ENCODE measurements at places on chromosomes 4 and X.

- no peak for DNase-seq
Observed at GRCh38 chr4:2334826-2335728, 73.2 kb upstream of the MXD4 start.

DNA sequence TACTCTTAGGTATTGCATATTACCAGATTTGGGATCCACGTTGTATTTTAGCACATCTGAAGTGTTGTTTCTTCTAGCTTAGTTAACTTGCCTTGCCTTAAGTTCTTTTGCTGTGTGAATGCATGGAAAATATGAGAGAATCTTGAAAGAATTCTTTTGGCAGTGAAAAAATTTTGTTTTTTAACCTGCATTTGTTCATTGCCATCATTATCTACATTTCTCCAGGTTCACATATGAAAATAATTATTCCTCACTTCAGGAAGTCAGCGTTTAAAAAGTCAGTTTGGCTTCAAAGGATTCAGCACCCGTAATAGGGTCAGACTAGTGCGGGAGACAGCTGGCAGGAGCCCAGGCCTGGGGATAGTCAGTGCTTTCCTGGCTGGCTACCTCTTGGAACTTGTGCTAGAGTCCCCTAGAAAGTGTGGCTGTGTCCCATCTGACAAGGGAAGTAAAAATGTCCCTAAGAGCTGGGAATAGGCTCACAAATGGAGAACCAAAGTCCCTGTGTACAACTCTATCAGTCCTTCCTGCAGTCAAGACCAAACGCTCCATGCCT is 251.9 kb upstream of the KLF3 start:
- no peak for DNase-seq

- DNase-seq = no peak
Observed at GRCh38 chr4:151004222-151004621, 10.9 kb downstream of the LRBA start.

GRCh38 chr4:112840061-112840460 is 203.1 kb downstream of the LARP7 start:
- no peak for DNase-seq

DNA sequence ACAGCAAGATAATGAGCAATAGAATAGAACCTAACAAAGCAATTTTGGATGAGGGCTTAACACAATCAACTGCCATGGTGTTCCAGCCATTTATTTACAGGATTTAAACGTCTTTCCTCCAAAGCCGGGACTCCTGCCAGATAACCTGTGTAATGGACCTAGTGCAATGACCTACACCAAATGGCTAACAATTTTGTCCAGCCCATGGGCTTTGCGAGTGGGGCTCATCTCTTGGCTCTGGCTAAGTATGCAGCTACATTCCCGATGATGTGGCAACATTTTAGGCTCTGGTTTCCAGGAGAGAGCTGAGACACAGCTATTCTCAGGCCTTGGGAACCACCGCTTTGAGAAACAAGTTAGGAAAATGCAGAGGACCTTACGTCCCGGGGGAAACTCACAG is 822.3 kb upstream of the FTHL17 start:
- DNase-seq = no peak

GRCh38 chr4:184833046-184833838 is 7.5 kb upstream of the ACSL1 start:
- no peak for DNase-seq

DNA sequence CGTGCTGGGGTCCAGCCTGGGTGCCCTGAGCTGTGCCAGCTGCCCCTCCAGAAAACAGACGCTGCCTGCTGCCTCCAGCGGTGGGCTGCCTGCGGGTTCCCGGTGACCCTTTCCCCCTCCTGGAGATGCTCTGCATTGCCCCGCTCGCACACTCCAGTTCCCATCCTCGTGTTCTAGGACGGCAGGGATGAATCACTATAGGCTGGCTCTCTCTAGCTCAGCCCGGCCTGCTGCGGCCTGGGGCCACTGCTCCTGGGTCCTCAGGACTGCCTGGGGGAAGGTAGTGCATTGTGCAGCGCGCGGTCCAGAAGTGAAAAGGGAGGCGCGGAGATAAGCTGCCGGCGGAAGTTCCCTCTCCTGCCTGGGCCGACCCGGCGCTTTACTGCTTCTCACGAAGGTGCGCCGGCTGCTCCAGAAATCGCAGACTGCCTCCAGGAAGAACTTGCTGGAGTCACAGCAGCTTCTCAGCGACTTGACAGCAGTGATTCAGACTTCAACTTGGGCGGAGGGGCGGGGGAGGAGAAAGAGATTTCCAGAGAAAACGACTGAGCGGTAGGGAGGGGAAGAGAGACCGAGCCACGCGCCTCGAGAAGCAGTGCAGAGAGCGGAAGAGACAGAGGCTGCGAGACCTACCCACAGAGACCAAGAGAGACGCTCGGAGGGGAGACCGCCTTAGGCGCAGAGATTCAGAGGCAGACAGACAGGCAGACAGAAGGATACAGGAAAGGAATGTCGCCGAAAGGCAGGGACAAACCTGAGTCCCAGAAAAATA is 6.7 kb upstream of the MSX1 start:
- DNase-seq = peak; percentile 44

GRCh38 chrX:130770615-130771014 is 132.4 kb downstream of the ENOX2 start:
- peak; percentile 59 for DNase-seq

- no peak for DNase-seq
Observed at GRCh38 chr4:6395466-6396228, 76.8 kb downstream of the PPP2R2C start.

DNA sequence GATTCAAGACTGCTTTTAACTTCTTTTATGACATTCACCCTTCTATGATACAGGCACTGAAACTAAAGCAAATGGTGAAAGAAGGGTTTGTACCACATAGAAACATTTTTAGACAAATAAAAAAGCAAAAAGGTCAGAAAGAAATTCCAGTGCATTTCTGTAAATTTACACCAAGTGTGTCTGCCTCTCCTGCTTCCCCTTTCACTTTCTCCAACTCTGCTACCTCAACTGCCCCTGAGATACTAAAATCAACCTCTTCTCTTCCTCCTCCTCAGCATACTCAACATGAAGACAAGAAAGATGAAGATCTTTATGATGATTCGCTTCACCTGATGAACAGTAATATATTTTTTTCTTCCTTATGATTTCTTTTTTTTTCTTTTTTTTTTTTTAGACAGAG is 187.9 kb downstream of the LRBA start:
- DNase-seq = no peak

DNA sequence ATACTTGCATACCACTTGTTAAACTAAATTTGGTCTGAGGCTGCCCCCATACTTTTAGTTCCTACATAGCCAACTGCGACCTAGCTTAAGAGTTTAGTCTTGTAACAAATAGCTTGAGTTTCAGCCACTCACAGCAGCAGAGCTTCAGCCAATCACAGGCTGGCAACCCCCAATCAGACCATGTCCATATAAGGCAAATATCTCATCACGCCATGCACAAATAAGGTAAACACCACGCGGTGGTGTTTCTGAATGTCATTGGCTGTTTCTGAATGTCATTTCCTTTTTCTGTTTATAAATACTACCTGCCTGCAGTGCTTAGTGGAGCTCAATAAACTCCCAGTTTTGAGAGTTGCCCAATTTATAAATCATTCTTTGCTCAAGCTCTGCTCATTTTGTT is 143.1 kb upstream of the MAD2L1 start:
- no peak for DNase-seq

GRCh38 chr4:149980121-149980682 is 98.0 kb upstream of the DCLK2 start:
- no peak for DNase-seq

DNA sequence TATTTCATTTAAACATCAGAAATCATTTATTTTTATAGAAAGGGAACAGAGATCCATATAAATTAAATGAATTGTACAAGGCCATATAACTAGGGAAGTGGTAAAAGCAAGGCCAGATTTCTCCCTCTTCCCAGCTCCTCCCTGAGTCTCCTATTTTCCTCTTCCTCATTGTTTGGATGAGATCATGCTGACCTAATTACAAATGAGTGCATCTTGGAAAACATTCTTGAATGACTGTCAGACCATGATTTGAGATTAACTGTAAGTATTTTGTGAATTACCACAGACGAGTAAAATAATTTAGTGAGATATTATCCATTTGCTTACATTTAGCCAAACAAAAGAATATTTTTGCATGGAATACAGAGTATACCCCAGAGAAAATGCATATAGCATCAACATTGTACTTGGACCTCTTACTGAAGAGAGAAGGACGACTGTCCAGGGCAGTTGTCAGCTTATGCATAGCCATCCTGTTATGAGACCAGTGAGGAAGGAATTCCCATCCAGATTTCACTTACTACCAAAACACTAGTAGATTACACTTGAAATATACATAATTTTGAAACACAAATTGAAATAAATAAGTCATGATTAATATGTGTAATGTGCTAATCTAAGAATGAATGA is 47.3 kb downstream of the SLAIN2 start:
- DNase-seq = peak; percentile 14

DNA sequence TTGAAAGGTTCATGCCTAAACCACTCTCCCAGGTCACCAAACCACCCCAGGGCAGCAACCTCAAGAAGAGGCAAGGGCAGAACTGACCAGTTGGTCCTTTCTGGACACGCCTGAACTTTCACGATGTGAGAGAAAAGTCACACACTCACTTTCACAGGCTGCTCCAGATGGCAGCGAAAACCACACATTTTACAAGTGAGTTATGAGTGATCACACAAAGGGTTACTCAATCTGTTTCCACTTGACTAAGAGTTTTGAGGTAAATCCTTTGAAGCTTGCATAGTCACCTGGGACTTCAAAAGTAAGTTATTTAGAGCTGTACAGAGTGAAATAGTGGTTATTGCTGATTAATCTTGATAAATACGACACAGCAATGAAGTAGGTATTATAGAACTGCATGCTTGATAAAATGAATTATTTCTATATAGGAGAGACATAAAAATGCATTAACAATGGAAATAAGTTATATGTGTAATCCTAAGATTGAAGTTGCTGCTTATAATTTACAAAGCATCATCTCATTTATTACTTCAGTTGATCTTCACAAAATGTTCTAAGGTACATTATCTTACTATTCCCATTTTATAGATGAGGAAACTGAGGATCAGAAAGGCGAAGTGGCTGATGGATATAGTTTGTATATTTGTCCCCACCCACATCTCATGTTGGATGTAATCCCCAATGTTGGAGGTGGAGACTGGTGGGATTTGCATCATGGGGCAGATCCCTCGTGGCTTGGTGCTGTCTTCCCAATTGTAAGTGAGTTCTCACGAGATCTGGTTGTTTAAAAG is 103.0 kb upstream of the KLF3 start:
- DNase-seq = no peak

DNA sequence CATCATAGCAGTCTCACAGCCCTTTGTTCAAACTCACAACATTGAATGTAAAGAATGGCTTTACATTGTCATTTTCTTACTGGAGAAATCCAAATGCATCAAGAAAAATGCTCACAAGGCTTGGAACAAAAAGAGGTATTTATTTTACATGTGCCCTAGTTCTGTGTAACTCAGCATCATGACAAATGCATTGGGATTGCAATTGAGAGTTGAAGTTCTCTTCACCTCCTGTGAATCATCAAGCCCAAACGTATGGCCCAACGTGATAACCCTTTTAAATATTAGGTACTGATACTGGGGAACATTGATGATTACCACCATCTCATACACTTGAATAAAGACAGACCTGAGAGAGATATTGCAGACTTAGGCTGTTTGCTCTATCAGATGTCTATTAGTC is 61.6 kb downstream of the GASK1B start:
- DNase-seq = no peak

DNA sequence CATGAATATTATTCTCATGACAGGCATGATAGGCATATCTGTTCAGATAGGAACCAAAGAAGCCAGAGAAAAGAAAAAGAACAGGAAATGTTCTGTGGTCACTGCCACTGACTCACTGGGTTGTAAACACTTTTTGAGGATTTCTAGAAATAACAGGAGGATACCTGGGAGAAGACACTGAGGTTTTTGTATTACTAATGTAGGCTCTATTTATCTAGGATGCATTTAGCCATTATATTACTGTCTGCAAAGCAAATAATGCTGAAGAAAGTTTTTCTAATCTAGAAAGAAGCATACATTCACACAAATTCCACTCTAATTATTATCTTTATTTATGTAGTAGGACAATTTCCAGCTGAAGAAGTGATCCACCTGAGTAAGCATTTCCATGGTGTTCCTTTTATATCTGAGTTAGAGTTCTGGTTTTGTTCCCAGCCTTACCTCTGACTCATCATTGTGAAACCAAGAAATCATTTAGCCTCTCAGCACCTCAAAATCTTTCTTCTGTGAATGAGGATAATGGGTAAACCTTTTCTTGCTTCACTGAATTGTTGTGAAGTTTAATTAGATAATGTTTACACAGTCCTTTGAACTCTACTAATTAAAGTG is 40.2 kb upstream of the EPGN start:
- DNase-seq = peak; percentile 42

DNA sequence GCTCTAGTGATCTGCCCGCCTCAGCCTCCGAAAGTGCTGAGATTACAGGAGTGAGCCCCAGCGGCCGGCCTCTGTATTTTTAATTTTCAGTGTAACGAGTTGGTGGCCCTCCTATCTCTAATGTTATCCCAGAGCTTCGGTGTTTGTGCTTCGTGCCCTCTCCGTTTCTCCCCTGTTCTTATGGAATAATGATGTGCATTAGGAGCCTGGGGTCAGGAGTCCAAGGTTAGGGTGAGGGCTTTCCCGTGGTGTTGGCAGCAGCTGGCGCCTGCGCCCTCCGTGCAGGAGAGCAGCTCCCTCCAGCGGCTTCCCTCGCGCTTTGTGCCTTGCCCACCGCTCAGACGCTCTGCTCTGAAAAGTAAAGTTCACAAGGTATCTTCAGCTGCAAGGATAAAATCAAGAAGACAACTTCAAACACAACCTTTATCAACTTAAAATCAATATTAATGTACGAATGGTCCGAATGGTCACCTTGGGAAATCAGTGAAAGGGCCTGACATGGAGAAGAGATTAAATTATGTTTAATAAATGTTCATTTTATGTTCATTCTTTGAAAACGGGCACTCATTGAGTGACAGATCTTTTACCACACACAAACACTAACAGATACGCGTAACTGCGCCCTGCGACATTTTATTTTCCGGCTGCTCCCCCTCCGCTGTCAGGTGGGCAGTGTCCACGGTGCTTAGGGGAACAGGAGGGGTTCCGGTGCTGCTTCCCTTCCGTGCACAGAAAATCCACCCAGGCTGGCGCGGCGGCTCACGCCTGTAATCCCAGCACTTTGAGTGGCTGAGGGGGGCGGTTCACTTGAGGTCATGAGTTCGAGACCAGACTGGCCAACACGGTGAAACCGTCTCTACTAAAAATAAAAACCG is 62.4 kb downstream of the TRAPPC11 start:
- no peak for DNase-seq

DNA sequence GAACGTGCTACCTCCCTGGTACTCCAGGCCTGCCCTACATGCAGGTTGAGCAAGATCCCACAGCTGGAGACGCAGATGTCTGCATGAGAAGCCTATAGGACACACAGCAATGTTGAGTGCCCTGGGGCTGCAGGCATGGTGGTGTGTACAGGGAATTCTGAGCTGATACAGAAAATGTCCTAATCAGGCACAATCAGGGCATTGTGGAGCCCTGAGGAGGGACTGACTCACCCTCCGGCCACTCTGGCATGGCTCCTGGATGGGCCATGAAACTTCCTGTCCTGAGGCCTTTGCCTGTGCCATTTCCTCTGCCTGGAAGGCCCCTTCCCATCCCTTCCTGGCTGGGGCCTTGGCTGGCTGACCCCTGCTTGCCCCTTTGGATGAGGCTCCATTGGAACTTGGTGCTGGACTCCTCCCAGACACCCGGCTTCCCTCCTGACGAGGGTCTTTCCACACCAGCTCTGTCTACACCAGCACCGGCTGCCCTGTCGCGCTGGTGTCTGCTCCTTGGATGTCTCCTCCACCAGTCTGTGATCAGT is 16.7 kb upstream of the AFAP1 start:
- DNase-seq = no peak
